ENCODE measurements at places on chromosomes 5 and 9.
A peak's percentile ranks its signal among the peaks of the same experiment; 100 is the strongest.

DNA sequence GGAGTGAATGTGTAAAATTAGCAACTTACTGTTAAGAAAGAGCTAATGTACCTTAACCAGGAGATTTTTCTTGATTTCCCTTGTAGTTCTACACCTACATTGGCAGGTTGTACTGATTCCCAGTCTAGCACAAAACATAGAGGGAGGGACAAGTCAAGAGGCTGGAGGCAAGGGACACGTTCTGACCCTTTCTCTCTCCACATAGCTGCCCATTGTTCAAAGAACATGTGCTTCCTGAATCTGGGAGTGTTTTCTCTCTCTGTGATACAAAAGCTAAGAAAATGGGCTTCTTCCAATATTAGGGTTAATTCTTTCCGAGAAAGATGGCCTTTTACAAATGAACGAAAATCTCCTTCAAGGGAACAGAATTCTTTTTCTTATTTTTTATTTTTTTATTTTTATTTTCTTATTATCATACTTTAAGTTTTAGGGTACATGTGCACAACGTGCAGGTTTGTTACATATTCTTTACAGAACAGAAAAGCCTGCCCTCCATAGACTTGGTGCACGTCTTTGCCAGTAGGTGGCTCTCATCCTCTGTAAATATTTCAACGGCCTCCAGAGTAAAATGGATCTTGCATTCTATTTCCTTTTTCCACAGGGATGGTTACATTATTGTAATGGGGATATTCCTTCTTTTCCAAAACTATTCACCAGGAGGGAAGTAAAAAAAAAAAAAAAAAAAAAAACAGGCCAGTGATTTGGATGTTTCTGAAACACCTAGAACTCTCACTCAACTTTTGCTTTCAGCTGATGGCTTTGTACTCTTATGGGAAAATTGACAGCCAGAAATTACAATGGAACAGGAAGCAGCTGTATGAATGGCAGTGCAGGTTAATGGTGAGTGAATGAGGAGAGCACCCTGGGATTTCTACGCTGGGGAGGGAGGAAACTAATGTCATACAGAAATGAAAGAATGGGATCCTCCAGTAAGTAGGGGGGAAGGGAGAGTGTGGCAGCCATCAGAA, 13.1 kb upstream of the IFNA5 start:
- DNase-seq: peak; percentile 77

GRCh38 chr5:149317281-149318048, 27.8 kb upstream of the GRPEL2 start:
- peak; percentile 79 for DNase-seq

GRCh38 chr9:96108691-96109380, 193.1 kb downstream of the HSD17B3 start:
- DNase-seq: no peak

DNA sequence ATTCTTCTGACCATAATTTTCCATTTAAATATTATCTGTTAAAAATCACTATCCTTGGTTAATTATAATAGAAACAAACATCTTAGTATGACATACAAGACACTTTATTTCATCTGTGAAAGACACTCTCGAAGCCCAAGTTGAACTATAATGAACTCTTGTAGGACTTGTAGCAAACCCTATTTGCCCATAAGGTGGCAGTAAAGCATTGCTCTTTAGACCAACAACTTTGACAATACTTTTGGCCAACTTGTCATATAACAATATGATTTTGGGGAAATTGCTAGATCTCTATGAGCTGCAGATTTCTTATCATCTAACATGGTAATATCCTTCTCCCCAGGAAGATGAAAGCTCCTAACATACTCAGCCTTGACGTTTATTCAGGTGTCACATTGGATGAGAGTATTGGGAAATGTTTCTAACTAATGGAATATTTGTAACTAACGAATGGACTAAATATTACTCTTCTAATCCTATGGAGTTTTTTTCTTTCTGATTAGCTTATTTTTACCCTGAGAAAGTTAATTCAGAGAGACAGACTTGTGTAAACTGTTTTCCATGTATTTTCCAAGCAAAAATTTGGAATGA, 11.0 kb downstream of the SPINK14 start:
- DNase-seq: peak; percentile 83

GRCh38 chr5:17445185-17445584, 52.8 kb upstream of the TAF11L2 start:
- DNase-seq: no peak

- DNase-seq: no peak
Observed at GRCh38 chr9:78218890-78219289, 17.0 kb upstream of the CEP78 start.

DNA sequence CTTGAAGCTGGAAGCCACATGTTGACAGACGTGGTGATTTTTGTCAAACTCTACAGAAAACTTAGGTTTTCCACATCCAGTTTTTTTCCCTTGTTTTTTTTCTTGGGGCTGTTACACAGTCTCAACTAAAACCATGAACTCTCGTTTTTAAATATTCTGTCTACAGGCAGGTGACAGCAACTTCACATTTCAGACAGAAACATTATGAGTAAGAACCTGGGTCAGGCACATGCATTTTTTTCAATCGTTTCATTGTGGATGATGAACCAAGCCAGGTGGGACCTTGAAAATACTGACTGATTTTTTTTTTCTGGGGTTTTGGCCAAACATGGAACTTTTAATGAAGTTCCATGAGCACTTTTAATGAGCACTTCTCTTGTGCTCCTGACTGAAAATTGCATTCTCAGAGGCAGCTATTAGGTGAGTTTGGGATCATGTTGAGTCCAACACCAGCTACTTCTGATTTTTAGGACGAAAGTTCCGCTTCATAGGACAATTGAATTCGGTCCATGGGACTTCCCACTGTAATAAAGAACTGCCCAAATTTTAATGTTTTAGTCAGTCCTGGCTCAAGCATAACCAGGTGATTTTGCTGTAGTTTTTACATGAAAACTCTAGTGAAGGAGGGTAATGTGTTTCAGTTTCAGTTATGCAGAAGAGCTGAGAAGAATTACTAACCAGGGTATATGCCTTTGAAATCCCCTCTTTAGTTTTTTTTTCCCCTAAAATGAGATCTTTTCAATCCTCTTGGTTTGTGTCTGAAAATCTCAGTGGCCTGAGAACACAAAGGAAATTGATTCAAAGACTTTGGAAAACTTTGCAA, 93.2 kb upstream of the ADAMTS16 start:
- no peak for DNase-seq

GRCh38 chr5:143772621-143773020, 39.3 kb upstream of the HMHB1 start:
- DNase-seq: no peak

DNA sequence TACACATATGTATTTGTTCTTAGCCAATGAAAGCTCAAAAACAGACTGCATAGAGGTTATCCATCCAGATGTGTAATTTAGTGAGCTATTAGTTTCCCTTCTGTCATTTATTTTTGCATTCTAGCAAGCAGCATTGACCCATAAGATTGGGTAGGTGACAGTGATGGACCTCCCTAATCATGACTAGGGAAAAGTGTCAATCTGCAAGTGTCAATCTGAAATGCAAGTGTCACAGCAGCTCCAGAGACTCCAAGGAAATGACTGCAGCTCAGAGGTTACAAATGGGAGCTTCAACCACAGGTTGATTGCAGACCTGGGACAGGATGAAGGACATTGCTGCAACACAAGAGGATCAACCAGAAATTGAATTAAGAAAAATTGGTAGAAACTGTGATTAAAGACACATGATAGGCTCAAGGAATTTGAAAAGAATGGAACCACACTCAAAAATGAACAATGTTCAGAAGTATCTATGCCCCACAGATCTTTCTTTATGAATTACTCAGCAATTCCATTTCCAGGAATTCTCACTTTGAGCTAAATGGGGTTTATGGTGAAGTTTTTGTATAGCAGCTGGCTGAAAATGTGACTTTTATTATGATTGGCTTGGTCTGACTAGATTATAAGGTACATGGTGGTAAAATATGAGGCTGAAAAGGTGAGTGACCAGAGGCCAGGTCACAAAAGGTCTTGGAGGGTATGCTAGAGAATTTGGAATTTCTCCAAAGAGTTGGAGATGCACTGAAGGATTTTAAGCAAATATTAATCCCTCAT, 59.6 kb upstream of the HTR4 start:
- DNase-seq: no peak

DNA sequence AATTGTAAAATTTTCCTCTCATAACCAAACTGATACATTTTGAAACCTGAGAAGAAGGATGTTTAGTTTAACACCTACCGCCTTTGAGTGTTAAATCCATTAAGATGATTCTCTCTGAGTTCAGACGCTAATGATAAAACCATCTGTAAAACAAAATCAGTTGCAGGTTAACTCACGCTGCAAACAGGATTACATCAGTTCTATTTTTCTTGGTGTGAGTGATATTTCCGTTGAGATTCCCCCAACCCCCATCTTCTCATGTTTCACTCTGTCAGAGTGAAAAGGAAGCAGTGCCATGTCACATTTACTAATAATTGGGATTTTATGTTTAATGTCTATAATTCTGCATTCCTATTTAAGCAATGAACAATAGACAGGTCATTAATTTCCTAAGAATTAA, 146.5 kb downstream of the FANCC start:
- peak; percentile 77 for DNase-seq

GRCh38 chr5:14342306-14342705, 199.2 kb downstream of the TRIO start:
- peak; percentile 70 for DNase-seq

DNA sequence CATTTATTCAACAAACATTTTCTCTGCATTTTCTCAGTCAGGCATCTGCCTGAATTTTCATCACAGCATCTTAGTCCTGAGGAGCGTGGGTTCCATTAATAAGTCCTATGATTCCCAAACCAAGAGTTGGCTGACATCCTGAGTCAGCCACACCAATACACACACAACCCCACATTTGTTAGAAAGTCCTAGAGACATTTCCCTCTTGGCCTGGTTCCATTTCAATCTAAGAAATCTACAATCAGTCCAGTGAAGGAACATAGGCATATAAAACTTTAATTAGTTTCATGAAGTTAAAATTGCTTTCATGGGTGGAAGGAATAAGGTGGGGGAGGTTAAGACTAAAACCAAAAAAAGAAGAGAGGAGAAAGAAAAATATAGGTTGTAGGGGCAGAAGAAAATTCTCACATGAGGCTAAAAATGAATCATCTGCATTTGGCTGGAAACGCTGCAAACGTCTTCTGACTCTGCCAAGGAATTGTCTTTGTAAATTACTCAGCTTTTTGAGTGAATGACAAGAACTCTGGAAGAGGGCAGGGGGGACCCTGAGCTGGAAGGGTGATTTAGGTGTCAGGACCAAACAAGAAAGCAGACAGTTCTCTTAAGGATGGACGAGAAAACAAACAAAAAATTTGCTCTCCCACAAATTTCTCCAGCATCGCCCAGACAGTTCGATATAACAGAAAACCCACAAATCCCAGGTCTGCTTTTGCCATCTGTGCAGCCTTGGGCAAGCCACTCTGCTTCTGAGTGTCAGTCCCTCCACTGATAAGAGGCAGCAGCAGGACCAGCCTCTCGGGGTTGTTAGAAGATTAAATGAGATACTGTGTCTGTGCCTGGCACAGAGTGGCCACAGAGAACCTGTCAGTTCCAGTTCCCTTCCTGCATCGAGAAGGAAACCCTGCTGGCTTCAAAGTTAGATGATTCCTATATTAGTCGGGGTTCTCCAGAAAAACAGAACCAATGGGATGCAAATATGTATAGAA, 289.7 kb downstream of the CDK5RAP2 start:
- DNase-seq: no peak

GRCh38 chr5:151056379-151057325, 24.2 kb downstream of the TNIP1 start:
- DNase-seq: no peak

All from Karpas-422 (cell line).